ENCODE measurements at places on chromosomes 7 and 10.

DNA sequence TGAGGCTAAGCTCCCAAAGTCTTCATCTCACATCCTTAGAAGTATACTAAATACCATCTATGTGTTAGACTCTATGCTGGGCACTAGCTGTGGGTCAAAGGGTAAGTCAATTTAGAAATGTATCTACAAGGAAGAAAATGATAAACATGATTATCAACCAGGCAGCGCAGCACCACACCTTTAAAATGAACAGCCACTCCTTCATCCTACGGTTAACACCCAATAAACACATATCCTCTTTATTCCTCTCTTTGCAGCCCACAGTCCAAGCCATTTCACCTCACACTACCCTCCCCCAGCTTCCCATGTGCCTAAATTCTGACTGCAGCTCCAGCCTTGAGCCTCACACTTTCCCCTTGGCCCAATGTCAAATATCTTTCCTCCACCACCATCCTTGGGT, 362.6 kb downstream of the FGFR2 start:
- no peak for DNase-seq

GRCh38 chr10:97069576-97070362, 116.0 kb downstream of the SLIT1 start:
- DNase-seq: no peak

DNA sequence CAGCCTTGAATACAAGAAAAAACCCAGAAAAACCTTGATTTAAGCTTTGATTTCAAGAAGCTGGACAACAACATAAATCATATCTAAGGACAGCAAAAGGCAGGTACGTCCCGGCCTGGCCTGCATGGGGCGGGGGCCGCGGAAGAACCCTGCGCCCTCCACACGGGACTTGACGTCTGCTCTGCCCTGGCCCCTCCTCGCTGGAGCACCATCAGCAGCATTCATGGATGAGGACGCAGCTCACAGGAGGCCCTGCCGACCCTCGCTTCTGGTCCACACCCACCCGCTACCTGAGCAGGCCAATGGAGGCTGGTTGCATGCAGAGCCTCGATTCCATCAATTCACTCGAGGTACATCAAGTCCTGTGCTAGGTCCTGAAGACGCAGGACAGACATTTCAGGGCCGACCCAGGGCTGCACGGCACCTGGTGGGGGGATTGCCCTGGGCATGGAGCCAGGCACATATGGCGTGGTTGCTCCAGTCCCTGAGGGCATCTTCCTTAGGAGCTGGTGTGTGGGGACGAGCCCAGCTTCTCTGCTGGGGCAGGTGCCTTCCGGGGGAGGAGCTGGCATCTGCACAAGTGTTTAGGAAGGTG, 63.1 kb upstream of the NKX6-2 start:
- DNase-seq: peak; percentile 14

DNA sequence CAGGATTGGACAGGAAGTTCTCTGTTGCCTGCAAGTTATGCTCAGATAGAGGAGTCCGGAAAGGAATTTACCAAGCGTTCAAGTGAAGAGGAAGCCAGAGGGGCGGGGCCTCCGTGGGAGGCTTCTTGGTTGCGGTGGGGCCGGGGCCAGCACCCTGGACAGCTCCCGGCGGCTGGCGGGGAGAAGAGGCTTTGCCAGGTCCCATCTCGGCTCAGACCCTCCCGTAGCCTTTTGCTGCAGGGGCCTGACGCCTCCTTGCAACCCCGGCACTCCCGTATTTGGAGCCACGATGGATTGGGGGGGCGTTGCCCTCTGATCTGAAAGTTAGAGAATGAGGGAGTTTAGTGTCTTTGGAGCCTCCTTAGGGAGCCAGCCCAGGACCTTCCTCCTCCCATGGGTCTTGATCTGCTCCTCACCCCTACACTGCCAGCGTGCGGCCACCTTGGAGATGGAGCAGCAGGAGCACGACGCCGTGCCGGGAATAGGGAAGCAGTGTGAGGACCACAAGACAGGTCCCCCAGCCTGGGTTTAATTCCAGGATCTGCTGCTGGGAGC, 3.1 kb upstream of the SLC18A3 start:
- peak; percentile 61 for DNase-seq

GRCh38 chr7:139071680-139072079, 35.8 kb upstream of the ZC3HAV1L start:
- DNase-seq: no peak

- no peak for DNase-seq
Measured at GRCh38 chr10:50592961-50593418, 30.8 kb downstream of the SGMS1 start.

- DNase-seq: no peak
Measured at GRCh38 chr7:92517631-92518030, 10.7 kb downstream of the PEX1 start.

GRCh38 chr7:141436139-141436538, 115.1 kb upstream of the AGK start:
- no peak for DNase-seq

- no peak for DNase-seq
Measured at GRCh38 chr7:15407910-15408309, 153.9 kb downstream of the AGMO start.

GRCh38 chr7:93902777-93903423, 3.5 kb upstream of the GNGT1 start:
- no peak for DNase-seq

- DNase-seq: no peak
Measured at GRCh38 chr10:1747590-1748157, 10.3 kb upstream of the ADARB2 start.

- no peak for DNase-seq
Measured at GRCh38 chr7:35596061-35596460, 98.9 kb downstream of the HERPUD2 start.

GRCh38 chr7:13904689-13905088, 84.8 kb downstream of the ETV1 start:
- DNase-seq: no peak

DNA sequence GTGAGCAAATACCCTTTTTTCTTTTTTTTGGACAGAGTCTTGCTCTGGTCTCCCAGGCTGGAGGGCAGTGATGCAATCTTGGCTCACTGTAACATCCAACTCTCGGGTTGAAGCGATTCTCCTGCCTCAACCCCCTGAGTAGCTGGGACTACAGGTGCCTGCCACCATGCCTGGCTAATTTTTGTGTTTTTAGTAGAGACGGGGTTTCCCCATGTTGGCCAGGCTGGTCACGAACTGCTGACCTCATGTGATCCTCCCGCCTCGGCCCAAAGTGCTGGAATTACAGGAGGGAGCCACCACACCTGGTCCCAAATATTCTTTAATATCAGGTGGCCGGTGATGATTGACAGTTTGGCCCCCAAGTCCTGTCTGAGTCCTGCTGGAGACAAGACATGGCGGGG, 6.6 kb downstream of the LAT2 start:
- no peak for DNase-seq

GRCh38 chr7:42720012-42720411, 191.9 kb downstream of the C7orf25 start:
- no peak for DNase-seq

DNA sequence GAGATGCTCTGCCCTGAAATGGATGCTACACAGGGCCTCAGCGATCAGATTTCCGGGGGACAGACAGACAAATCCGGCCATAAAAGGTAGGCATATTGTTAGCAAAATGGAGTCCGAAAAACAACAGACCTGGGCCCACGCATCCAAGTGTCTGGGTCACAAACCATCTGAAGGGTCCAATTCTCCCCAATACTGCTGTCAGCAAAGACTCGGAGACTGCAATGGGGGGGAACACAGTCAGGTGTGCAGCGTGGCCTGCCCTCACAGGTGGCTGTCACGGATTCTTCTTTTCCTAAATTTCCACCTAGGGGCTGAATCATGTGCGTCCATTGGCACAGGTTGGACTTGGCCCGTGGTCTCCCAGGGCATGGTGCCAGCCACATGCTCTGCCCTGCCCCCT, 12.9 kb downstream of the PKD1L1 start:
- no peak for DNase-seq

- DNase-seq: no peak
Measured at GRCh38 chr10:76902949-76903348, 734.7 kb downstream of the KCNMA1 start.

DNA sequence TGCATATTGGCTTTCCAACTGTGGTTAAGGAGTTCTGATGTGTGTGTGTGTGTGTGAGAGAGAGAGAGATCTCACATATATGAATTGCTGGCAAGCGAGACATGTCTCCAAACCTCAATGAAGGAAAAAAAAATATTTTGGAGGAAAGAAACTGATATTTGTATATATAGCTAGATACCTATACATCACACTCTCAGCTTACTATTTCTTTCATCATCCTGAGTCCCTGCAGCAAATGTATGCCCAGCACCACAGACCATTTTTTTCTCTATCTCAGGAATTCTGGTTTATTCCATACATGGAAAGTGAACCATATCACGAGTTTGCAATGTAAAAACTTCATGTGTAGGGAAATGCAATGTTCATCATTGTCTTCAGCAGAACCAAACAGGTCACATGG, 68.9 kb downstream of the MTERF1 start:
- DNase-seq: no peak

- DNase-seq: no peak
Measured at GRCh38 chr7:28685644-28686417, 272.3 kb downstream of the TRIL start.

DNA sequence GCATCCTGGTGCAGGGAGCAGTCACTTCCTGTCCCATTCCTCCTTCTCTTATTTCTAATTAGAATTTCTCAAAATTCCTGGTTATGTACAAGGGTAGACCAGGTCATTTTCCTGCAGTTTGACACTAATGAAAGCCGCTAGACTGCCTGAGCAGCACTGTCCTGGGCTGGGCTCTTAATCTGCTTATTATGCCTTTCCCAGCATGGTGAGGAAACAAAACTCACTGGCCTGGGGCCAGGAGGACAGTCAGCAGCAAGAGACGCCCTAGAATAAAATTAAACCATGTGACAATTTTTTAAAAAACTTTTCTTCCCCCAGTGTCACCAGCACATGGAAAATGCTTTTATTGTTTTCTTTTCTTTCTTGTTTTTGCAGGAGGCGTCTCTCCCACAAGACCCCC, 647.5 kb downstream of the TYW1 start:
- DNase-seq: no peak

DNA sequence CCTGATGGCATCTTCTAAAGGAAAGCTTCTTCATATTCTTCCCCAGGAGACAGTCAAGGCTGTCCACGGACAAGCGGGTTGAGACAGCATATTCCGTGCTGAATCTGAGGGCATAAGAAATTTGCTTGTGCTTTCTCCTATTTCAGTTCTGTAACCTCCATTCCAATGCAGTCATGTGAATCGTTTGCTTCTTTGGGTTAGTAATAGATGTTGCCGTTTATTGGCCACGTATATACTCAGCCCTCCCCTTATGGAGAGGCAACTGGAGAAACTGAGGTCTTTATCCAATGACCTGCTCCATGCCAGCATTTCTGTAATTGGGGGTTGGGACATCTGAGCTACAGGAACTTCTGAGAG, 38.9 kb downstream of the LYZL1 start:
- no peak for DNase-seq

GRCh38 chr7:158611541-158611940, 23.9 kb upstream of the PTPRN2 start:
- no peak for DNase-seq

All from activated CD4-positive, CD25-positive, alpha-beta regulatory T cell treated with anti-CD3 and anti-CD28 coated beads, Interleukin-2, amount 50 U/mL, for 72 hours (primary cell).